ENCODE measurements at places on chromosomes 16 and 17. TPM values are rescaled to one million over a fixed set of nuclear protein-coding genes. Genes with fewer than 3 reads are reported as not detected.

Gene OSGIN1
- not detected for total RNA-seq

Gene GCGR
- total RNA-seq: not detected

Gene SKAP1
- 0.64 TPM for total RNA-seq

Gene MYH2
- 0.91 TPM for total RNA-seq

Gene SOX9
- total RNA-seq: 22.3 TPM

Gene IFT20
- 29.6 TPM for total RNA-seq

Gene OR3A3
- not detected for total RNA-seq

Gene DYNLRB2
- total RNA-seq: 2.1 TPM

Gene TBC1D3E
- not detected for total RNA-seq

Gene TBC1D3D
- total RNA-seq: not detected

Gene HOXB3
- total RNA-seq: not detected

Gene OTOP2
- total RNA-seq: not detected

Gene HSF4
- 14.7 TPM for total RNA-seq

Gene KRTAP16-1
- not detected for total RNA-seq

Gene SLC5A11
- not detected for total RNA-seq

Gene KRT32
- total RNA-seq: not detected
